ENCODE measurements at places on chromosomes 1 and 21. TPM values are rescaled to one million over a fixed set of nuclear protein-coding genes. Genes with fewer than 3 reads are reported as not detected.

BATF3 gene
- 2.3 TPM for total RNA-seq

RSPO1 gene
- 0.21 TPM for total RNA-seq

SYCP1 gene
- total RNA-seq = not detected

PPM1J gene
- 0.37 TPM for total RNA-seq

TSPEAR gene
- total RNA-seq = 0.21 TPM

FCRL3 gene
- 0.05 TPM for total RNA-seq

TNFSF4 gene
- 2.6 TPM for total RNA-seq

ABCD3 gene
- 81.9 TPM for total RNA-seq

HSD3B1 gene
- total RNA-seq = not detected

CAMSAP2 gene
- 61.5 TPM for total RNA-seq

ABCG1 gene
- total RNA-seq = 12.7 TPM

NBPF19 gene
- 42.7 TPM for total RNA-seq

SELE gene
- total RNA-seq = 6.6 TPM

OR2T2 gene
- not detected for total RNA-seq

VSIG8 gene
- not detected for total RNA-seq

RIT1 gene
- total RNA-seq = 39.4 TPM

CMPK1 gene
- 146 TPM for total RNA-seq

SELENBP1 gene
- total RNA-seq = 32.9 TPM

FLG2 gene
- not detected for total RNA-seq

IFI44 gene
- 49.8 TPM for total RNA-seq

SOAT1 gene
- total RNA-seq = 19.6 TPM

APOBEC4 gene
- not detected for total RNA-seq

MCM3AP gene
- total RNA-seq = 65.0 TPM

FAM177B gene
- 0.53 TPM for total RNA-seq

VAMP4 gene
- 20.9 TPM for total RNA-seq

ACTL8 gene
- not detected for total RNA-seq

MYOM3 gene
- total RNA-seq = 7.7 TPM

C1QC gene
- 25.4 TPM for total RNA-seq

RGS8 gene
- total RNA-seq = 0.05 TPM

LCE1C gene
- total RNA-seq = not detected

FMO5 gene
- 9.5 TPM for total RNA-seq

ZBTB40 gene
- total RNA-seq = 11.6 TPM

CFAP74 gene
- 0.11 TPM for total RNA-seq

APCS gene
- total RNA-seq = not detected
